EH (cell line): ENCODE measurements at places on chromosomes 11 and 22.

DNA sequence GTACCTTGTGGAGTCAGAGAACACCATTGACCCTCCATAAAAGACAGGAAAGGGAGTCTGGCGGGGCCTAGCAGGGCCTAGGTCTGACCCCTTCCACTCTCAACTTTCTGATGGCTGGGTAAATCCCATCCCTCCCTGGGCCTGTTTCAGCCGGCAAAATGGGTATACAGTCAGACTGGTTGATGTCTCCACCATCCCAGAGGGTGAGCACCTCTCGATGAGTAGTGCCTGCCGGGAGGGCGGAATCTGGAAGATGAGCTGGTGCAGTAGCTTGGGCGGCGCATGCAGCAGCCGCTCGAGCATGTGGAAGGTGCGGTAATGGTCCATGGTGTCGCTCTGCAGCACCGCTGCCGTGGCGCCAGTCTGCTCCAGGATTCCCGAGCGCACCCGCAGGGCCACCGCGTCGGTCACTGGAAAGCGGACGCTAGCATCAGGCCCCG lies 528 bp downstream of the FIBP start:
- DNase-seq, result peak; percentile 67

DNA sequence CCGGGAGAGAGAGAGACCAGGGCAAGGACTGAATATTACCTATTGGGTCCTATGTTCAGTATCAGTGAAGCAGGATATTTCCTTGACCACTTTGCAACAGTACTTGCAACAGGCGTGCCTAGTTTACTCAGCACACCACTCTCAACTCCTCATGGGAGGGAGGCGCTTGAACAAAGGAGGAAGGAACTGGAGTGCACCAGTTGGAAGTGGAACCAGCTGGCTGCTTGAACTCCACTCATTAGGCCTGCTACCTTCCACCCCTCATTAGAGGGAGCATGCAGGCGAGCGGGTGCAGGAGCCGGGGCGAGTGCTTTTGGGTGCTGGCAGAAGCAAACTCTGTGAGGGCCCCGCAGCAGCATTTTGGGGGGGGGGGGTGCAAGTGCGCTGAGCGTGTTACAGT lies 1369.6 kb upstream of the RAG2 start:
- DNase-seq, result no peak

DNA sequence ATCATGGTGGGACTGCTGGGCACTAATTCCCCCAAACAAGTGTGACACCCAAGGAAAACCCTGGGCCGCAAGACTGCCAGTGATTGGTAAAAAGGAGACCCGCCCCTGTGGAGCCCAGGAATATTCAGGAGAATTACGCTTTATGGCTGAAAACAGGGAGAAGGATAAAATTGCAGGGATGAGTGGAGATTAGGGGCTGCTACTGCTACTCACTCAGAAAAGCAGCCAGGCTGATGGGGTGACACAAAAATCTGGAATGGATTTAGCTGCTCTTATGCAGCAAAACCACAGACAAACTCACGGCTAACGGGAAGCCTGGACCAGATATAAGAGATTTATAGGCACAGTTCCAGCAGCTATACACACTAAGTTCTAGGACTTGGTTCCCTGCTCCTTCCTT lies 4.4 kb upstream of the FBXO3 start:
- peak; percentile 86 for DNase-seq

- no peak for DNase-seq
Measured at GRCh38 chr11:8205566-8205965, 36.7 kb upstream of the RIC3 start.

DNA sequence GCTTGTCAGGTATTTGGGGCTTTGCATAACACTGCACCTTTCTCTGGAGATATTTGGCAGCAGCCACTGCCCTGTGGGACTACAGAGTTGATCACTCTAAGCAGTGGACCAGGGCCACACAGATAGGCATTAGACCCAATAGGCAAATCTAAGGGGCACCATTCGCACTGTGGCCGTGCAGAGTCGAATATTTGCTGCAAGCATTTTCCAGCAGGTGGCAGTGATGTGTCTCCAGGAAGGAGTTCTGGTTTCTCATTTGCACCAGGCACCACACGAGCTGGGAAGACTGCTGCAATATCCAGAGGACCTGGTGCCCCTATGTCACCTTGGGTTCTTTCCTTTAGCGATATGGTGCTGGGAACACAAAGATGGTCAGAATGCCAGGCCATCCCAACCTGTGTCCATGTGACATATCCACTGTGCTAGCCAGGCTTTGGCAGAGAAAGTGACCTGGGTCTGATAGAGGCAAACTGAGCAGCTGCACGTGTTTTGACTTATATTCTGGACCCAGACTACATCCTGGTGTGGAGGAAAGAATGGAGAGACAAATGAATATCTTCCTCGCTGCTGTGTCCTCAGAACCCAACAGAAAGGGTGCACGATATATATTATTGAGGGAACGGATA lies 318.7 kb downstream of the BUD13 start:
- DNase-seq, result peak; percentile 36

GRCh38 chr11:87359401-87359800 lies 321.7 kb downstream of the TMEM135 start:
- DNase-seq, result no peak

DNA sequence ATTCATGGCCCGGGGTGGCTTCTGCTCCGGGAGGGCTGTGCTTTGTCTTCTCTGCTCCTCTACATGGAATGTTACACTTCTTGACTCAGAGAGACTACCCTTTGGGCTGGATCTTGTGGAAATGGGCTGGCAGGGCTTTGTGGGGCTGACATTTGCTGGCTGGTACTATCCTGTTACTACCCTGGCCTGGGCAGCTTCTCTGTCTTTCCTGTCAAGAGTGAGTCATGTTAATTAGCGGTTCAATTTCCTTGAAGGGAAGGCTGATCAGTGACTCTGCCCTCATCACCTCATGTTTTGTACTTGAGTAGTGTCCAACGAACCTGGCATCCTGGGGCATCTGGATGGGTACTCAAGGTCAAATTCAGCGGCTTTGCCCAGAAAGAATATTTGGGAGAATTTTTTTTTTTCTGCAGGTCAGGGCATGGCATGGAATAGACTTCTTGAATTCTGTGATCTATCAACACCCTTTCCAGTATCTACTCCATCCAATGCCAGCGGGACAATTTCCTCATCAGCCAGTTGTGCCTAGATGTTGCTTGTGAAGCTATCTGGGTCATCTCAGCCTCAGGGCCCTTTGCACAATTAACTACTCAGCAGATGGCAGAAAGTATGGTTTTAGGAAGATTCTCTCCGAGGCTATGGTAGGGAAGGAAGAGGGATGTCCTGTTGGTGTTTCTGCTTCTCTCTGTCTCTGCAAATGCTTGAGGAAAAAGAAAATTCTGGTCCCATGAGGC lies 140.5 kb upstream of the PLET1 start:
- peak; percentile 4 for DNase-seq
